ENCODE measurements at places on chromosomes 16 and 17.

- DNase-seq, result no peak
Observed at GRCh38 chr17:63960430-63960829, 12.3 kb downstream of the SCN4A start.

DNA sequence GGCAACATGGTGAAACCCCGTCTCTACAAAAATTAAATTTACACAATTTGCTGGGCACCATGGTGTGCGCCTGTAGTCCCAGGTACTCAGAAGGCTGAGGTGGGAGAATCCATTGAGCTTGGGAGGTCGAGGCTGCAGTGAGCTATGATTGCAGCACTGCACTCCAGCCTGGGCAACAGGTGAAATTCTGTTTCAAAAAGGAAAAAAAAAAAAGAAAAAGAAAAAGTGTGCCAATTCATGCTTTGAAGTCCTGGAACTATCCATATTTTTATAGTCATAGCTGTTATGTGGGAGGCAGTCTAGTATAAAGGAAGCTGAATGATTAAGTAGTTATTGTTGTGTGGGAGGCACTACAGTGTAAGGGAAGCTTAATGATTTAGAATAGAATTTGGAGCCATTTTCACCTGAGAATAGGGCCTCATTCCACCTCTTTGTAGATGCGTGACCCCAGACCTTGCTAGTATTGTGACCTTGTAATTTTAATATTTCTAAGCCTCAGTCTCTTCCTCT lies 31.6 kb downstream of the IQCK start:
- no peak for DNase-seq

GRCh38 chr17:56966338-56966737 lies 5.5 kb upstream of the COIL start:
- no peak for DNase-seq

GRCh38 chr16:17481736-17482135 lies 11.0 kb upstream of the XYLT1 start:
- no peak for DNase-seq

DNA sequence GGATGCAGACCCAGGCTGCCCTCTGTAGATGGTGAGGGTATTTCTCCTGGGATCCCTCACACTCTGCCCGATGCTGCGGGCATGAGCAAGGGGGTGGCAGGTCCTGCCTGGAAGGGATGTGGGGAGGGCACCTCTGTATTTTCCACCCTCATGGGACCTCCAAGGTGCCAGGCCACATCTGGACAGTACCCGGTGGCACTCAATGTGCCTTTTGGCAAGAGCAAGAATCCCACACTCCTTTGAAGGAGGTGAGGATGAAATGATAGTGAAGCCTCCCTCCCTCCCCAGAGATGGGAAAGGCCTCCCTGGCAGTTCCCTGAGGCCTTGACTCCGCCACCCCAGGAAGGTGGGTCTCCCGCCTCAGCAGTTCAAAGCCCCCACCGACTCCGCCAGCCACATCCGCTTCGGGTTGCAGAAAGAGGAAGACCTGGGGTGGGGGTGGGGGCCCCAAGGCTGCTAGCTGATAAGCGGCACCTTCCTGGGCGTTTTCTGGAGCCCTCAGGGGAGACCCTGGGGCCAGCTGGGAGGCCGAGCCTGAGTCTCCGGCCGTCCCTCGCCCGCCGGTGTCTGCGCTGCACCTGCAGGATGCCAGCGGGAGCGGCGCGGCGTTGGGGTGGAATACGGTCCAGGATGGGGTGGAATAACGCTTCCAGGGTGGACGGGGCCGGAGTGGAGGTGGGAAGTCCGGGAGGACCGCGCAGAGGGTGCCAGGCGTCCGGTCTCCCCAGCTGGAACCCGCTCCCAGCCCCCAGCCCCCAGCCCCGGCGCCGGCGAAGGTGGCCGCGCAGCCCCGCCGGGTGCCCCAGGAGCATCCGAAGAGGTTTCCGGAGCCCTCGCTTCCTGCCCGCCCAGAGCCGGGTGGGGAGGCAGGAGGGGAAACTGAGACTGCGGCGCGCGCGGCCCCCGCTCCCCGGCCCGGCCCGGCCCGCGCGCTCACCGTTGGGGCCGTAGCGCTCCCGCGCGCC lies 718 bp downstream of the ATP2A3 start:
- DNase-seq, result no peak
